ENCODE measurements at places on chromosomes 11 and 22.

DNA sequence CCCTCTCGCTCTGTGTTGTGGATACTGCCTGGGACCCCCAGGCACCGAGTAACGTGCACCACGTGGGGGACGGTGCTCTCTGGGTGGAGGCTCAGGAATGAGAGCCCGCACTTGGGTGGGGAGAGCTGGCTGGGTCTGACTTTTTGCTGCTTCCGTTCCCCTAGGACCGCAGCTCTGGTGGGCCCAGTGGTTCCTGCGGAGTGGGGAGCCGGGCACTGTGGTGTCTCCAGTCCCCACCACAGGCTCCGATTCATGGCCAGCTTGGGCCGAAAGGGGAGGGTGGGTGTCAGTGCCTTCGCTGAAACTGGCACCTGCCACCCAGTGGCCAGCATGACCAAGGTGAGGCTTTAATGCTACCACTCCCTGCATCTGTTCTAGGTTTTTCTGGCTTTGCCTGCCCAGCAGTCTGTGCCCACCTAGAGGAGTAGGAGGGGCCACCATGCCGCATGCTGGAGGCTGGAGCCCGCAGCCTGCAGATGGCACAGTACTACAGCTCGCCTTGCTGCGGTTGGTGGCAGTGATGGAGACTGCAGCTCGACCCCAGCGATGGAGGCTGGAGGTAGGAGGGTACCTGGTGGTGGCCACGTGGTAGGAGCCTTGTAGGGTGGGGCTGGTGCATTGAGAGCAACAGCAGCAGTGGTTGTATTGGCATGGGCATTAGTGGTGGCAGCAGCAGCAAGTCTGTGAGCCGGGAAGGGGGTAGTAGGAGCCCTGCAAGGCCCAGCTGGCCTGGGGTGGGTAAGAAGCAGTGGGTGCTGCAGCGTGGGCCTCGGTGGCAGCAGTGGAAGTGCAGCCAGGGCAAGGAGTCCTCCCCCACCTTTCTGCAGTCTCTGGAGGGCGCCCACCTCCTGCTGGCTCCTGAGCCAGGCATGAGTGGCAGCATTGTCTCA is 118.8 kb upstream of the VPREB1 start:
- no peak for DNase-seq

- DNase-seq = no peak
Measured at GRCh38 chr11:134398644-134399292, 13.3 kb downstream of the B3GAT1 start.

DNA sequence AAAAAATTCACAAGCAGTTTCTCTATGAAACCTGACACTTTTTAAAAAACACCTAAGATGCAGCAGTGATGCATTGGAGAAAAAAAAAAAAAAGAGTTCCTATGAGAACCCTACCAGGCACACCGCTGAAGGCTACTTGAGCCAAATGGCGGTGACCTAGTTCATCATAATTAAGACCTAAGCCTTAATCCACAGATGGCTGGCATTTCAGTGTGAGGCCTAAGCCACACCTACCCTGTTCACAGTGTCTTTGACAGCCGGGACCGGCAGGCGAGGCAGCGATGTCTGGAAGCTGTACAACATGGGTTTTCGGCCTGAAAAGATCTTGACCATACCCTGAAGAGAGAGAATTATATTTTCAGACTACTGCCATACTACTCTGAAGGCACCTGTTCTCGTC is 38.0 kb downstream of the CPT1A start:
- no peak for DNase-seq

DNA sequence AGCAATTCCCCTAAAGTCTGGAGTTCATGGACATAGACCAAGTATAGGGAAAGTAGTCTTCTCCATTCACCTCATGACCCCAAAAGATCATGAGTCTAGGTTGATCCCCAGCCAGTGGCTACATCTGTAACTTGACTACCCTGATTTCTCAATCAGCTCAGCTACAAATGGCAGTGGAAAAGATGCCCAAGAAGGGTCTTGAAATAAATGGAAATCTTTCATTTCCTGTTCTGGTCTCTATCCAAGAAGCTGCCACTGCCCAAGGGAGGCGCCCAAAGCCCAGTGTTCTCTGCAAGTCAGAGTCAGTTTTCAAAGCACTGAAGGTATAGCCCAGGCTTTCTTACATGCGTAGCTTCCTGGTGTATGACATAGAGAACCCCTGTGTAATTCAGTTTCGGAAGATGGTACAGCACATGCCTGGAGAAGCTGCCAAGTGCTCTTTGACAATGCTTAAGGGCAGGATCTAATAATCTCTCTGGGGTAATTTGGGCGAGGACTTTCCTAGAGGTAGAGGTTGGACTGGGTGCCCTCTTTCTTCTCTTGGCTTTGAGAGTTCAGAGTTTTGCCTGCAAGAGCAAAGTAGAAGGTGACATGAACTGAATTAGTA is 101.1 kb downstream of the ADAMTS15 start:
- no peak for DNase-seq

DNA sequence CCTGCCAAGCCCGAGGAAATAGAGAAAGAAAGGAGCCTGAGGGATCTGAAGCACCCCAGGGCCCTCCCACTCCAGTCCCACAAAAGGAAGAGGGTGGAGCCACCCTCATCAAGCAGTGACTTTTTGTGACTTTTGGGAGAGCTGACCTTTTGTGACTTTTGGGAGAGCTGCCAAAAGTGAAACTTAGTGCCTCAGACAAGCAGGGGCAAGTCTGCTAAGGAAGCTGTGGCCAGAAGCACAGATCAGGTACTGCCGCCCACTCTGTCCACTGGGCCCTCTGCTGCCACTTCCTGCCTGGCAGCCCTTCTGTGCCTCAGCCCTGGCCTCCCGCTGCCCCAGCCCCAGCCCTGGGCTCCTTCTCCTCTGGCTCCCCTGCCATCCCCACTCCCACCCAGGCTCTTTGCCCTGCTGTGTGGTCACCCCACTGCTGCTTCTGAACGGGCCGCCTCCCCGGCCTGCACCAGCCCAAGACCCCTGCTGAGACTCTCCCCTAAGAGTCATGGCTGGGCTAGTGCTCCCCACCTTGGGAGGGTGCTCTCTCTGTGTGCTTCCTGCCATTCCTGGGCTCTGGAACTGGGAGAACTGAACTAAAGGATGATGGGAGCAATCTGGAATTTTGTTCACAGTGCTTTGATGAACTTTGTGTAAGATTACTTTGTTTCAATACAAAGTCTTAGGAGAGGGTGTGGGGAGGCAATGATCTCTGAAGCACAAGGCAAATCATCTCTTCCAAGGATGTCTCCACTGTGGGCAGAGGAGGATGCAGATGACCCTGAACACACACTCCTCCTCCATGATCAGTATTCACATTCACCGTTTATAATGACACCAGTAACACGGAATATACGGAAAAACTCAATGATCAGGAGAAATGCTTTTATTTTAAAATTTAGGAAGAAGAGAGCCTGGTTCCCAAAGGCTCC is at the start of gene APOBEC3H:
APOBEC3H (plus strand) TSS at position 147 of the 923 bp plus-strand sequence. CDS start 3,035 bp downstream, outside the sequence.
- no peak for DNase-seq
